ENCODE measurements at places on chromosomes 13 and 19. TPM values are rescaled to one million over a fixed set of nuclear protein-coding genes. Genes with fewer than 3 reads are reported as not detected.

GRCh38 chr13:37085606-37086005 is 19.9 kb downstream of the CSNK1A1L start:
- no peak for DNase-seq

GRCh38 chr13:93769101-93769500 is 542.5 kb downstream of the GPC6 start:
- no peak for DNase-seq

- peak; percentile 33 for DNase-seq
Observed at GRCh38 chr13:113452942-113453901, at the start of gene ADPRHL1. Gene ADPRHL1, minus strand, starts transcription at chr13:113453488. Its CDS starts 51 bp downstream, at chr13:113453437.

GRCh38 chr13:106561551-106562170 is 6.3 kb downstream of the ARGLU1 start:
- DNase-seq, result no peak

GDF15 gene
- 5.2 TPM for polyA plus RNA-seq

PRMT1 gene
- 243 TPM for polyA plus RNA-seq
